ENCODE measurements at places on chromosomes 7 and 10. TPM values are rescaled to one million over a fixed set of nuclear protein-coding genes. Genes with fewer than 3 reads are reported as not detected.

Gene TUBAL3
- 0.26 TPM for total RNA-seq

DNA sequence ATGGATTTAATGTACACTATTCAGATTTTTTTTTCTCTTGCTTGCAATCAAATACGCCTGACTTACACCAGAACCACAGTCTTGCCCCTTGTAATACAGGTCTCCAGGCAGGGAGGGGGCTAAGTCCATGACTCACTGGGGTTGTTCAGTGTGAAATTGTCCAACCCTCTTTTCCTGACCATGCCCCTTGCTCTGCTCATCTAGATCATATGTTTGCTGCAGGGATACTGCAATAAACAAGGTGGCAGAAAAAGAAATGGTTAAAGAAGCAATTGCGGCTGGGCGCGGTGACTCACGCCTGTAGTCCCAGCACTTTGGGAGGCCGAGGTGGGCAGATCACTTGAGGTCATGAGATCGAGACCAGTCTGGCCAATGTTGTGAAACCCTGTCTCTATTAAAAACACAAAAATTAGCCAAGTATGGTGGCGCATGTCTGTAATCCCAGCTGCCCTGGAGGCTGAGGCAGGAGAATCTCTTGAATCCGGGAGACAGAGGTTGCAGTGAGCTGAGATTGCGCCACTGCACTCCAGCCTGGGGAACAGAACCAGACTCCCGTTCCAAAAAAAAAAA lies 85.5 kb downstream of the TMEM130 start:
- DNase-seq: no peak

GRCh38 chr10:133527771-133528271 lies 658 bp downstream of the CYP2E1 start:
- DNase-seq: peak; percentile 5

DNA sequence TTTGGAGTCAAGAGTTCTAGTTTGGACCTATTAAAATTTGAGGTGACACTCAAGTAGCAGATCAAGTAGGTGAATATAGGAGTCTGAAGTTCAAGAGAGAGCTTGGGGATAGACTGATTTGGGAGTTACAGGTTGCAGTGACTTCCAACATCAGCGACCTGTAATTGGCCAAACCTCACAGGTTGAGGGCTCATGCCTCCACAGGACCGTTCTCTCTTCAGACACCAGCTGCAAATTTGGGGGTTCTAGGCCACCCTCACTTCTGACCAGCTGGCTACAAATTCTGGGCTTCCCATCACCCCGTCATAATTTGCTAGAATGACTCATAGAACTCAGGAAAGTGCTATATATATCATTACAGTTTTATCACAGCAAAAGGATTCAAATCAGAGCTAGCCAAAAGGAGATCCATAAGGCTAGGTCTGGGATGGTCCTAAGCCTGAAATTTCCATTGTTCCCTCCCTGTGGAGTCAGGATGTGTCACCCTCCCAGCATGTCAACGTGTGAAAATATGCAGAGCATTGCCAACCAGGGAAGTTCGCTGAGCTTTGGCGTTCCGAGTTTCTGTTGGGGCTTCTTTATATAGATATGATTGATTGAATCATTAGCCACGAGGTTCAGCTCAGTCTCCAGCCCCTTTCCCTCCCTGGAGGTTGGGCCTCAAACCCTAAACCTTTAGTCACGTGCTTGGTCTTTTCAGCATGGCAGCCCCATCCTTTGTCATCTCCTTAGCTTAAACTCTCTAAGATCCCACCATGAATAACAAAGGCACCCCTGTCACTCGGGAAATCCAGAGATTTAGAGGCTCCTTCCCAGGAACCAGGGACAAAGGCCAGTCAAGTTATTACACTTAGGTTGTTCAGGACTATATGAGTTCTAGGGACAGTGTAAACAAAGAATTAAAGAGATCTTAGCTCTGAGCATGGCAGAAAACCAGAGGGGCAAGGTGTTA lies 20.7 kb upstream of the ZNF212 start:
- DNase-seq: no peak

DNA sequence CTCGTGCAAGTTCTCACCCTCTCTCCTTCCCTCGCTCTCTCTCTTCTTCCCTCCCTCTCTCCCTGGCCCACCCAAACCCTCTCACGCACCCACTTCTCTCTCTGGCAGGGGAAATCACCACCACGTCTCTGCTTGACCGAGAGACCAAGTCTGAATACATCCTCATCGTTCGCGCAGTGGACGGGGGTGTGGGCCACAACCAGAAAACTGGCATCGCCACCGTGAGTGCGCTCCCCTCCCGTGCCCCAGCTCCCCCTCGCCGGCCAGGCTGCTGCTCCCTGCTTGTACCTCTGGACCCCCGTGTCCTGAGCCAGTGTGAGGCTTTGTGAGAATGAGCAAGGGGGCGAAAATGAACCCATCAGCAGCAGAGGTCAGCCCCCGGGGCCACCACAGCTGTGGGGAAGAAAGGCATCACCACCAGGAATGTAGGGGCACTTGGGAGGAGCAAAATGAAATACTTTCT lies 25.5 kb downstream of the C10orf105 start:
- no peak for DNase-seq

Gene PPP2R2D
- 34.2 TPM for total RNA-seq

GRCh38 chr10:13709931-13710650 lies 123.3 kb downstream of the PRPF18 start:
- no peak for DNase-seq

Gene AGAP9
- 3.7 TPM for total RNA-seq

Data from bronchial epithelial cell (primary cell).